T-cell (primary cell): ENCODE measurements at places on chromosomes 7 and 10.
A peak's percentile ranks its signal among the peaks of the same experiment; 100 is the strongest.

DNA sequence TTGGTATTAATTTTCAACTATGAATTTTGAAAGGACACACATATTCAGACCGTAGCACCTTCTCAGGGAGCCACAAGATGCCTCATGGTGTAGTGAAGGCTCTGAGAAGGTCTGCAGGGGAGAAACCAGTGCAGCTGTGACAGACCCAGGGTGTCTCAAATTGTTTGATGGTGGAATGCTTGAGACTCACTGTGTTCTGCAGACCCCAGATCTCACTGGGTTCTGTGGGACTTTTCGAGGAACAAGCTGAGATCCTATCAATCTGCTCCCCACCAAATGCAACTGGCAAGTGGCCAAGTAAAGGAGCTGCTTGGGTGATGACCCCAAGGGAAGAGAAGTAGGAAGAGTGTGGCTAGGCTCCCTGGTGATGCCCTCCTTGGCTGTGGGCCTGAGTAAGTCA, 130.5 kb upstream of the UNC5B start:
- DNase-seq: no peak

DNA sequence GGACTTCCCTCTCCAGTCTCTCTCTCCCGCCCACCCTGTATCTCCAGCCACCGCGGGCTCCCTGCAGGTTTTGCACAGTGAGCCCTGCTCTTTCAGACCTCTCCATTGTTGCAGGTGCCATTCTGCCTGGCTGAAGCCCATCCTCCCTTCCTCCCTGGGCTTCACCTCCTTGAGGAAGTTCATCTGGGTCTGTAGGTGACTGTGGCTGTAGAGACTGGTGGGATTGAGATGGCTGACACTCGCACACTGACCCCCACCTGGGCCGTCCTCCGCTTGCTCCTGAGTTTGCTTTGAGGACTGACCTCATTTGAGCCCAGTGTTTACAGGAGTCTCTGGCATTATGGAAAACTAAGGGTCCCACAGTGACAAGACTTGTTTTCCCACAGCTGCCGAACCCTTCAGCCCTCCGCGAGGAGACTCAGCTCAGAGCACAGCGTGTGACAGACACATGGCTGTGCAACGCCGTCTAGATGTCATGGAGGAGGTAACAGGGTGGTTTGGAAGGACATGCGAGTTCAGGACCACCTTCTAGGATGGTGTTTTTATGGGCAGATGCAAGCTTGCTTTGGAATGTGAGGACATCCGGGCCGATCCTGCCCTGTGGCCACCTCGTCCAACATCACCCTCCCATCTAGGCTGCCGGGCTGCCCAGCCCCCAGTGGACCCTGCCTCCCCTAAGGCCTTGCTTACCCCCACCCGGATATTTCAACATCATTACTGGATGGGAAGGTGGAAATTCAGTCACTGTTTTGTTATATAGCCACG, 9.3 kb downstream of the PLAC9 start:
- no peak for DNase-seq

DNA sequence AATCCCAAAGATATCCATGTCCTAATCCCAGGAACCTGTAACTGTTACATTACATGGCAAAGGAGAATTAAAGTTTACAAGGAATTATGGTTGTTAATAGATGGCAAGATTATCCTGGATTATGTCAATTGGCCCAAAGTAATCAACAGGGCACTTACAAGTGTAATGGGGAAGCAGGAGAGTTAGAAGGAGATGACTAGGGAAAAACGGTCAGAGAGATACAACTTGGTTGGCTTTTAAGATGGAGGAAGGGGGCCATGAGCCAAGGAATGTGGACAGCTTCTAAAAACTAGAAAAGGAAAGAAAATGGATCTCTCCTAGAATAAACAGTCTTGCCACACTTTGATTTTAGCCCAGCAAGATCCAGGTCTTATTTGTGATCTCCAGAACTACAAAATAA, 3.3 kb downstream of the JMJD1C start:
- no peak for DNase-seq

GRCh38 chr10:113961182-113962031, 82.3 kb upstream of the ADRB1 start:
- peak; percentile 62 for DNase-seq

- no peak for DNase-seq
These were observed 326.3 kb upstream of the DGKB start for GRCh38 chr7:15228831-15229230.

- DNase-seq: no peak
These were observed 454.7 kb upstream of the FOXK1 start for GRCh38 chr7:4227105-4228010.

- DNase-seq: peak; percentile 8
These were observed 123.9 kb upstream of the ZMIZ1 start for GRCh38 chr10:78944723-78945312.

GRCh38 chr7:45586542-45587520, 12.7 kb downstream of the ADCY1 start:
- DNase-seq: no peak

GRCh38 chr7:11642841-11643240, 189.2 kb downstream of the THSD7A start:
- no peak for DNase-seq

GRCh38 chr7:139515266-139515665, 8.2 kb upstream of the CLEC2L start:
- no peak for DNase-seq

- no peak for DNase-seq
These were observed 39.6 kb downstream of the PFKP start for GRCh38 chr10:3106928-3107425.

- DNase-seq: no peak
These were observed at the start of gene TNRC18 for GRCh38 chr7:5423306-5423975. TSS of gene TNRC18 (minus strand) at chr7:5423834. CDS start at chr7:5421246, 2,588 bp downstream.

DNA sequence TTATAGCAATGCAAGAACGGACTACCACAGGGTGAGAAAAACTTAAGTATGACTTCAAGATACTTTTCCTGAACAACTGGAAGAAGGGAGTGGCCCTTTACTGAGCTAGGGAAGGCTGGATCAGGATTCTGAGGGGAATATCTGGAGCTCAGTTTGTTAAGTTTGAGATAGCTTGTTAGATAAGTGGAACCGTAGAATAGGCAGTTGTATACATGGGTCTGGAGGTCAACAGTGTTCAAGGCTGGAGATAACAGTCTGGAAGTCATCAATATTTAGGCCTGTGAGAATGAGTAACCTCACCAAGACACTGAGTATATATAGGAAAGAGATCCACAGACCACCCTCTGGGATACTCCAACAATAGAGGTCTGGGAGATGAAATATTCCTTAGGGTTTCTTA, 7.2 kb downstream of the PLEKHA1 start:
- no peak for DNase-seq

DNA sequence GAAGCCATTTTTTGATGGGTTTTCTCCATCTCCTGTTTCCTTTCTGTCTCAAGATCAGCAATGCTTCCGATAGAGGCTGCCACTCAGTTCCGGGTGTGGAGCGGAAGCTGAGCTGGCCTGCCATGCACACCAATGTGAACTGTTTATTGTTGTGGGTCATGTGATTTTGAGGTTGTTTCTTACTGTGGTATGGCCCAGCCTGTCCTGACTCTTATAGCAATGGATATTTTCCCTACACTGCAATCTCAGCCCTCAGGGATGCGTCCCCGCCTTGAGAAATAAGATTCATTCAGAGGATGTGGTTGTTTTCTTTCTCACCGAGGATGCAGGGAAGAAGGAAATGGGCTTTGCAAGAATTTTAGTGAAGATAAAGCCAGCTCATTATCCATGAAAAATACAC, 134.7 kb downstream of the PFKFB3 start:
- DNase-seq: no peak

DNA sequence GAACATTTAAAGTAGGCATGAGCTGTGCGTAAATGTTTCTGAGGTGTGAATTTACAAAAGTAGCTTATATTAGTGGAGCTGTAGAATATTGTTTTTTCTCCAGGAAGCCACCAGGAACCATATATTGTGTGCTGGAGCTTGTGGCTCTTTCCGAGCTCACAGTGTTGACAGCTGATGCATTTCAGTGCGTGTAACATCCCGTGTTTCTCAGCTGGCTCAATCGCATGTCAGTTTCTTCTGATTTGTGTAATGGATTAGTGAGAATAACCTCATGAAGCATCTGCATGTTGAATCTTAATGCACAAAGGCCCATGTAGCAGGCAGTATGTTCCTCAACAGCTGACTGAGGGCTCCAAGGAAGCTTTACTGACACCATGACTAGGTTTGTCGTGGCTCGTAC, 39.4 kb downstream of the VKORC1L1 start:
- DNase-seq: no peak

- DNase-seq: no peak
These were observed 735.9 kb downstream of the GATA3 start for GRCh38 chr10:8790390-8790789.

DNA sequence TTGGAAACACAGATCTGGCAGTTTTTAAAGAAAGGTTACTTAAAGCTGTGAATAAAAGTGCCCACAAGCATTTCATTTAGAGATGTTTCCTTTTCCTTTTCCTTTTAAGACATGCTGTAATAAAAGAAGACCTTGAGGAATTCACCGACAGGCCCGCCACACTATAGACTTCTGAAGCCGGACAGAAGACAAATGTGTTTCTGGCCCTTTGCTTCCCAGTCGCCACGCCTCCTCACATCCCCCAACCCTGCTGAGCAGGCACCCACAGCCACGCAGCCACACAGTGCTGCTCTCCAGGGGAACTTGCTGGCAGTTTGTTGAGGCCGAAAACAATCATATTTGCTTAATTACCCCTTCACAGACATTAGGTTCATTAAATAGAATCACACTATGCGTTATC, 83.4 kb downstream of the SLC25A13 start:
- no peak for DNase-seq

DNA sequence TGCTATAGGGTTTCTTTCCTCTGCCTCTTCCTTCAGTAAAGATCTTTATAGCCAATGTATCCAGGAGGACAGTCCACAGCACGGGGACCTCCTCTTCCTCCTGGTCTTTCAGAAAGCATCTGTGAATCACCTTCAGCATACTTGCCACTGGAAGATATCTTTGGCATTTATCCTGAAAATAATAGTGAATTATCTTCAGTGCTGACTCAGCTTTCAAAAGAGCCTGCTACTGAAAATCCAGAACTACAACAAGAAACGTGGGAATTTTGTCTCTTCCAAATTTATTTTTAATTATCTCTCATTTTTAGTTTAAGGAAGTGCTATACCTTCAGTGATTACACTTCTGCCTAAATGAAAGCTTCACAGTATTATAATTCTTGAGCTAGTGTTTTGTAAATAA, 7.6 kb upstream of the UNC5B start:
- DNase-seq: no peak

DNA sequence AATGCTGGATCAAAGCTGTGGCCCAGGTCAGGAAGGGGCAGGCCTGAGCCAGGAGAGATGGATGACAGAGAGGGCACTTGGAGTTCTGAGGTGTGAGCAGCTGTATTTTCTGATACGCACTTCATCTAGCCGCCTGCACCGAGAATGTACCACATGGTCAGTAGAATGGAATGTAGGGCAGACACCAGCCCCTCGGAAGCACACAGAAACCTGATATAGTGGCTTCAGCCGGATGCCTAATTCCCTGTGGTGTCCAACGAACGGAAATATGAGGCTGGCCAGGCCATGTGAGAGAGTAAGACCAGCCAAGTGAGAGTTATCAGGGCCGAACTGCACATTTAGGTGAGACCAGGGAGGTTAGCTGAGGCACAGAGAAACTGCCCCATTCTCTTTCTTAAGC, 46.7 kb upstream of the PLCE1 start:
- no peak for DNase-seq

DNA sequence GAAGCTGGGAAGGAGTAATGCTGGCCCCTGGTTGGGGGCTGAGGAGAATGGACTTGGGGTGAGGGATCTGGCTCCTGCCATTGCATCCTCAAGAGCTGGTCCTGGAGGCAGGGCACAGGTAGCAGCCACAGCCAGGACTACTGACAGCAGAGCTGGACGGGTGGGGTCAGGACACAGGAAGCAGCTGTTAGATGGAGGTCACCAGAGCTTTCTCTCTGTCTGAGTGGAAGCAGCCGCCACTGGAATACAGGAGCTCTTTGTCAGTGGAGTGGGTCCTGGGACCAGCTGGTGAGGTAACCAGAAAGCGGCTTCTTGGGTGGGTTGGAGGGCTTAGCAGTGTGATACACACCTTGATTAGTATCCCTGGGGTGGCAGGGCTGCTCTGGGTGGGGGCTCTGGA, 58.1 kb upstream of the AQP1 start:
- DNase-seq: no peak

- no peak for DNase-seq
These were observed 63.7 kb upstream of the LAMB4 start for GRCh38 chr7:108193594-108194498.

DNA sequence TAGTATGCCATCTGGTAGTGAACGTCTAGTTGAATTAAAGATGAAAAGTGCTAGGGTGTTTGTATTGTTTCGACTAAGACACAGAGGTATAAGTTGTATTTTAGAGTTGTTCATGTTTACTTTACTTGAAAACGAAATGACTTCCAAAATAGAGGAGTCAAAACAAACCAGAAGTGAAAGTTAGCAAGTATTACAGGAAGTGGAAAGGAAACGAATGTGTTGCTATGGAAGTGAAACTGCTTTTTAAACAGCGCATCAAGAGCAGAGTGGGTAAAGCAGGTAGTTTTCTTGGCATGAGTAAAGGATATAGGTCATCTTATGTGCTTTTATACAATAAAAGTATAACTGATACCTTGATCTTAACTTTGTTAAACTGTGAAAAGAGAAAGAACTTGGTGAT, 20.0 kb upstream of the GALNTL5 start:
- DNase-seq: no peak

GRCh38 chr7:155794196-155794595, 18.1 kb downstream of the SHH start:
- DNase-seq: no peak

GRCh38 chr7:148572067-148572522, 18.5 kb upstream of the C7orf33 start:
- DNase-seq: no peak

GRCh38 chr7:24936121-24936824, 43.7 kb downstream of the OSBPL3 start:
- no peak for DNase-seq

DNA sequence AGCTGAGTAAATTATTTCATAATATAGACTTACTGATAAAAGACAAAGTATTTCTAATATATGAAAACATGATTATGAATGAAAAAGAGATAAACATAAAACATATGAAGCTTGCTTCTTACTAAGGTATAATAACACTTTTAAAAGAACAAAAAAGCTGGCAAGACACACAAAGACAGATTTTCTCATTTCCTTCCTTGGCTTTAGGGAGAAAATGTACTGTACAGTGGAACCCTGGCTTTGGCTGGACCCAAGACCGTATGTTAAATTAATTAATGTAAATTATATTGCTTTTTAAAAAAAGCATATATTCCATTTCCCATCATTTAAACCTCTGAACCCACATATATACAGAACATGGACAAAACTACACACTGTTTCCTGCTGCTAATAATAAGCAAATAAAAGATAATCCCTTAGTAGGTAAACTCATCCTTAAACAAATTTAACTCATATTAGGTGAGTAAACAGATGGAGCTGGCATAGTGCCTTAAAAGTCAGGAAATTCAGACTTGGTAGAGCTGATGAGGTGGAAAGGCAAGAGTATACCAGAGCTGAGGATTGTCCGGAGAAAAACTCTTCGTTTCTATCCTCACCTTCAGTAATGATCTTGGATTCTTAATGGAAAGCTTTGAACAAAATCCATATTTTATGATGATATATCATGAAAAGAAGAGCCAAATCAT, 1016.4 kb upstream of the KCND2 start:
- no peak for DNase-seq
